T-cell (primary cell): ENCODE measurements at places on chromosomes 1 and 21. TPM values are rescaled to one million over a fixed set of nuclear protein-coding genes. Genes with fewer than 3 reads are reported as not detected.

Gene SUCO
- total RNA-seq, result 87.1 TPM

GRCh38 chr1:7069931-7070330 lies 284.7 kb downstream of the CAMTA1 start:
- no peak for DNase-seq
- peaks cover 28% of the 10 kb centered on the region for H3K27me3 ChIP-seq
- no peak overlapping the region for H3K4me3 ChIP-seq
- no peak overlapping the region for H3K27ac ChIP-seq
- H3K36me3 ChIP-seq, result no peaks in the 10 kb centered on the region

GRCh38 chr1:31900790-31901189 lies 37.4 kb downstream of the PTP4A2 start:
- no peak for DNase-seq
- peaks cover 7% of the 10 kb centered on the region for H3K36me3 ChIP-seq
- no peak overlapping the region for H3K27ac ChIP-seq
- H3K4me3 ChIP-seq, result no peak overlapping the region

GRCh38 chr1:4108331-4108730 lies 208.3 kb upstream of the C1orf174 start:
- H3K36me3 ChIP-seq, result no peaks in the 10 kb centered on the region
- no peaks in the 10 kb centered on the region for H3K27me3 ChIP-seq
- no peak for DNase-seq
- H3K4me1 ChIP-seq, result no peaks in the 10 kb centered on the region
- H3K4me3 ChIP-seq, result no peak overlapping the region
- H3K27ac ChIP-seq, result no peak overlapping the region

GRCh38 chr1:241235256-241235897 lies 121.6 kb downstream of the RGS7 start:
- H3K36me3 ChIP-seq, result no peaks in the 10 kb centered on the region
- no peak overlapping the region for H3K4me3 ChIP-seq
- DNase-seq, result no peak
- no peaks in the 10 kb centered on the region for H3K4me1 ChIP-seq
